ENCODE measurements at places on chromosomes 3 and 15.
A peak's percentile ranks its signal among the peaks of the same experiment; 100 is the strongest.

GRCh38 chr3:166270429-166270828 is 433.2 kb upstream of the BCHE start:
- DNase-seq, result no peak

DNA sequence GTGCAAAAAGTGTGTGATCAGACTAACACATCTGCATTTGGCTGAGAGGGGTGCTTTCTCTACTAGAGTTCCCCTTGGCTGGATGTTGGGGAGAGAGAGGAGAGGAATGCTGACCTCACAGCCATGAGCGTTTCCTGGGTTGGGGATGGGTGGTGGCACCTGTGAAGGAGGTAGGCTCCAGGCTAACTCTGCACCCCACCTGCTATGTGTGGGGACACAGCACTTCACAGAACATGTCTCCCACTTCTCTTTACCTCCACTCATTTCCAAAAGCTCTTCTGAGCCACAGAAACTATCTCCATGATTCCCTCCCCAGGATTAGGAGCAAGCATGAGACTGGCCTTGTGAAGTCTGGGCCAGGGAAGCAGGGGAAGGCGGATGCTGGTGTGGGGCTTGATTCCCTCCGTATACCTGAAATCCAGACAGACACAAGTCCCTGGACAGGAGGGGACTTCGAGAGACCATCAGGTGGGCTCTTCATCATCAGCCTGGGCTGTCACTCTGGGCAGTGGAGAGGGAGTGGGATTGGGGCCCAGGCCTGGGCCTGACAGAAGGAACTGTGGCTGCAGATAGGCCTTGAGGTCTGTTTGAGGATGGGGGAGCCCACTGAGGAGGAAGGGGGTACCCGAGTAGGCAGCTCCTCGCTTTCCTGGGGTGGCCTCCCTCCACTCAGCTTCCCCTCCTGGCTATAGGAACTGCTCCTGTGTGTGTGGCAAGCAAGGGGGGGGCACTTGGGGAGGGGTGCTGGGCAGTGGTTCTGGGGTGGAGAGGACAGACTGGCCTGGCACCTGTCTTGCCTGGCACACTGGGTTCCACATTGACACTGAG is 40.7 kb downstream of the FEM1B start:
- no peak for DNase-seq

GRCh38 chr3:178295292-178295912 is 240.8 kb upstream of the KCNMB2 start:
- no peak for DNase-seq

DNA sequence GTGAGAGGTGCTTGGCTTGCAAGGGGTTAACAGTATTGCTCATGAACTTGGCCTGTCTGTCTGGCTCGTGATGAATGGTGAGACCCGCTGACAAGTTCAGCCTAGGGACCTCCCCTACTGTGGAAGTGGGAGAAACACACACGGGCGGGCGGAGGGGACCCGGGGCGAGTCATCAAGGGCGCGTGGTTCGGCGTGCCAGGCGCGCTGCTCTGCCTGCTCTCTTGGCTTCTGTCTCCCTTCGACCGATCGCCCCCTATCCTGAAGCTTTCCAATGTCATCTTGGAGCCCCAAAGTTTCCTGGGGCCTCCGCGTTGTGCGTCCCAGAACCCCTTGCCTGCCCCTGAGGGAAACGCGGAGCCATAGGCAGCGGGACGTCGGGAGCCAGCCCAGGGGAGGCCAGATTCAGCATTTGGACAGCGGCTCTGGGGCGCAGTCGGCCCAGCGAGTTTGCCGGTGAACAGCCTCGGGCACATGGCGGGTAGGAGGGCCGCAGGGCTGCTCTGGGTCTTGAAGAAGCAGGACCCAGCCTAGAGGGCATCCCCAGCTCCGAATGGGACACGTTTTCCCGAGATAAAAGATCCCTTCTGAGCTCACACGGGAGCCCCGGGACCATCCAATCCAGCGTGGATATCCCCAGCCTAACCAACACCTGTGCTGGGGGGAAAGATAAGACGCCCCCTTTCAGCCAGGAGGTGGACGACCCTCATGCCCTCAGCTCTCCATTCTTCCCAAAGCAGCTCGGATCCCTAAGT is 27.0 kb upstream of the POLG start:
- DNase-seq, result peak; percentile 13

DNA sequence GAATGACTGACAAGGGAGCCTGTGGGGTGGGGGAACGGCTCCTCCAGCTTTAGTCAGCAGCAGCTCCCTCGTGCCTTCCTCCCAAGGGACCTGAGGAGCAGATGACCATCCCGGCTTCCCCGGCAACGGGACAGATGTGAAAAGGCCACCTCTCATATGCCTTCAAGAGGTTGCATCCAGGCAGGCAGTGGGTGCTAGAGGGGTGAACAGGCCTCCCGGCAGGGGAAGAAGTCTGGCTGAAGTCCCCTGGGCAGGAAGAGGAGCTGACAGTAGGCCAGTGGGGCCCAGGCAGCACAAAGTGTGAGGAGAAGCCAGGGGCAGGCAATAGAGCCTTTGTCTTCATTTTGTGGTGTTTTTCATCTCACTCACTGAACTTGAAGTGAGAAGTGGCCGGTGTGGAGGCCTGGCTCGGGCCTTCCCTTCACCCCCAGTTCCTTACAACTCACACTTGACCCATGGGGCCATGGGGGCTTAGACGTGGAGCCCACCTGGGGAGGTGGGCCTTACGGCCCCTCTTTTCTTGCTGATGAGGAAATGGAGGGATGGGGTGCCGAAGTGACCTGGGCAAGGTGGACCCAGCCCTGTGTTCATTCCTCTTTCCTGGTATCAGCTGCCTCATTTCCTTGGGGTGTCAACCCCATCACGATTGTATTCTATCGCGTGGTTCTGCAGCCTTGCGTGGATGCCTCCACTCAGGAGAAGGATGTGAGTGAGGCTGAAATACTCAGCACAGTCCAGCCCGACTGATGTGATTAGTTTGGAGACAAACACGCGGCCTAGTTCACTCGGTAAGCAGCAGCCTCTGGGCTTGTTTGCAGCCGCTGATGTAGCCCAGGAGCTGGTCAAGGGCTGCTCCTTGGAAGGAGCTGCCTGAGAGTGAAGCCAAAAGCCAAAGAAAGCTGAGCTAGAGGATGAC is 115.5 kb upstream of the ALDH1A3 start:
- DNase-seq, result no peak

DNA sequence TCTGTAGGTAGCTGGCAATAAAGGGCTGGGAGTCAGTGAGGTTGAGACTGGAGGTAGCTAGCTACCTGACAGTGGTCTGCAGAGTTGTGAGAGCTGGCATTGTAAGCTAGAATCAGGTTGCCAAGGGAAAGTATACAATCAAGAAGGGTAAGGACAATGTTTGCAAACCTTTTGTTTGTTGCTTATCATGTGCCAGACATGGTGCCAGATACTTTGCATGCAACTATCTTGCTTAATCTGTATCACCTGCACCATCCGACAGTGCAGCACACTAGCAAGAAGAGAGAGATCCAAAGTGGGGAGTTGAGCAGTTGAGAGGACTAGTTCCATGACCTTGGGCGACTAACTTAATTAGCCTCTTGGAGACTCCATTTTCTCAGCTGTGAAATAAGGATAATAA is 236.4 kb downstream of the PDCD6IP start:
- no peak for DNase-seq

DNA sequence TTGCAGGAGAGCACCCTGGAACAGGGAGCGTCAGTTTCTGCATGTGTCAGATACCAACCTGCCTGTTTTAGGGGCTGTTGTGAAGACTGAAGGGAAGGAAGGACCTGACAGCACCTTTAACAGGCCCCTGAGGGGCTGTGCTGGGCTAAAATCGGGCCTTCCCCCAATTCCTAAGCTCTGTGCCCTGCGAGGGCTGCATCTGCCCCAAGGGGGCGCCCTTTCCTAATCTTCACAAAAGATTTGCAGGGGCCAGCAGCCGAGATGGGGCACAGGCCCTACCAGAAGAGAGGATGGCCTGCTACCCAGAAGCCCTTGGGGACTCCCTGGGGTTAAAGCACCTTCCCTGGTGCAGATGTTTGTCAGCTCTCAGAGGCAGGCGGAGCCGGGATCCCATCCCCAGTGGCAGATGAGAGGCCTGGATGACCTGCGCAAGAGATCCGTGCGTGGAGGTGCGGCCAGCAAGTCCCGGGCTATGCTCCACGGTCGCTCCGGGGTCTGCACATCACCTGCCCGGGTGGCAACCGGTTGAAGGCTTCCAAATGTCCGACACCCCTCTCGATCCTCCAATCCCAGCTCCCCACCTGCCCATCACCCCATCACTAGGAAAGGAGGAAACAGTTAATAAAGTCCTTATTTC is 53.6 kb downstream of the RHCG start:
- peak; percentile 2 for DNase-seq

DNA sequence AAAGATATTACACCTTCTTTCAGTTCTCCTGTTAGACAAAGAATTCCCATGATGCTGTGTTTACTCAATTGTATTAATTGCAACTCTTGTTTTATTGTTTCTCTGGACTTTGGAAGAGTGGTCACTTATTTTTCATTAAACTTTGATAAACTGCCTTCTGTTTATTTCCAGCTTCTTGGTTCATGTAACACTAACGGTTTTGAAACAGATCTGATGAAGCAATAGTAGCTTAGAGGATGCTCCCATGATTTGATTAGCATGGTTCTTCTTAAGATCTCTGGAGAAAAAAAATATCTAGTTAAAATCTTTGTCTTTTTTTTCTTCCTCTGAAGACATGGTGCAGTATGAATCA is 90.1 kb downstream of the FNDC3B start:
- no peak for DNase-seq

DNA sequence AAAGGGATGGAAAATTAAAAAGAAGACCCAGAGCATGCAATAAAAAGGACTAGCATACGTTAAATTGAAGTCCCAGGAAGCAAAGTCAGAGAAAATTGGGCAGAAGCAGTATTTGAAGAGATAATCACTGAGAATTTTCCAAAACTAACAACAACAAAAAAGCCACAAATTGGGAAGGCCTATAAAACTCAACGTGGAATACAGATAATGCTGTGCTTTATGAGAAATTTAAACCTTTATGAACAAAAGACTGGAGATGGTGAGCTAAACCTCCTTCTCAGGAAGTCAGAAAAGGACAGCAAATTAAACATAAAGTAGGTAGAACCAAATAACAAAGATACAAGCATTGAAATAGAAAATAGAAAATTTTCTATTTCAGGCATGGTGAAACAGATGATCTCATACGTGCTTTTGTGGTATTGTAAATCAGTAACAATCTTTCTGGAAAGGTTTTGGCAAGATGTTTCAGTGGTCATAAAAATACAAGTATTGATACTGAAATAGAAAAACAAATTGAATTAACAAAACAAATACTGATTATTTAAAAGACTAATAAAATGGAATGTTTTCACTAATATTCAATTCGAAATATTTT is 55.6 kb downstream of the LYSMD4 start:
- no peak for DNase-seq

GRCh38 chr3:96331341-96331740 is 483.1 kb upstream of the EPHA6 start:
- no peak for DNase-seq

DNA sequence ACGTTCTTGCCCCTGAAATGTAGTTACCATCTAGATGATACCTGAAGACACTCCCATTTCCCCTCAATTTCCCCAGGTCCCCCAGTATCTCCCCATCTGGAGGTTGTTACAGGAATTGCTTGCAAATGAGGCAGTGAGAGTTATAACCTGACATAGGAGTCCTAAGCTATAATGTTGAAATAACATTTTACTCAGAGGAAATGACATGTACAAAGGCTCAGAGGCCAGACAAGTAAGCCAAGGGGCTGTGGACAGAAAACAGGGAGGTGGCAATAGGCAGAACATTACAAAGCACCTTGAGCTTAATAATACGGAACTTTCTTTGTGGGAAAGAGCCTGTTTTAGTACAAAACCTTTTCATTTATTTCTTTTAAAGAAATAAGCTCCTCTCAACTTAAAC is 171.9 kb downstream of the FRMD5 start:
- no peak for DNase-seq

- DNase-seq, result no peak
These were observed 50.6 kb downstream of the SERP1 start for GRCh38 chr3:150495563-150496168.

GRCh38 chr3:72678867-72679266 is 169.4 kb downstream of the SHQ1 start:
- DNase-seq, result no peak

- DNase-seq, result no peak
These were observed 136.3 kb downstream of the DIPK2A start for GRCh38 chr3:144107923-144108322.

DNA sequence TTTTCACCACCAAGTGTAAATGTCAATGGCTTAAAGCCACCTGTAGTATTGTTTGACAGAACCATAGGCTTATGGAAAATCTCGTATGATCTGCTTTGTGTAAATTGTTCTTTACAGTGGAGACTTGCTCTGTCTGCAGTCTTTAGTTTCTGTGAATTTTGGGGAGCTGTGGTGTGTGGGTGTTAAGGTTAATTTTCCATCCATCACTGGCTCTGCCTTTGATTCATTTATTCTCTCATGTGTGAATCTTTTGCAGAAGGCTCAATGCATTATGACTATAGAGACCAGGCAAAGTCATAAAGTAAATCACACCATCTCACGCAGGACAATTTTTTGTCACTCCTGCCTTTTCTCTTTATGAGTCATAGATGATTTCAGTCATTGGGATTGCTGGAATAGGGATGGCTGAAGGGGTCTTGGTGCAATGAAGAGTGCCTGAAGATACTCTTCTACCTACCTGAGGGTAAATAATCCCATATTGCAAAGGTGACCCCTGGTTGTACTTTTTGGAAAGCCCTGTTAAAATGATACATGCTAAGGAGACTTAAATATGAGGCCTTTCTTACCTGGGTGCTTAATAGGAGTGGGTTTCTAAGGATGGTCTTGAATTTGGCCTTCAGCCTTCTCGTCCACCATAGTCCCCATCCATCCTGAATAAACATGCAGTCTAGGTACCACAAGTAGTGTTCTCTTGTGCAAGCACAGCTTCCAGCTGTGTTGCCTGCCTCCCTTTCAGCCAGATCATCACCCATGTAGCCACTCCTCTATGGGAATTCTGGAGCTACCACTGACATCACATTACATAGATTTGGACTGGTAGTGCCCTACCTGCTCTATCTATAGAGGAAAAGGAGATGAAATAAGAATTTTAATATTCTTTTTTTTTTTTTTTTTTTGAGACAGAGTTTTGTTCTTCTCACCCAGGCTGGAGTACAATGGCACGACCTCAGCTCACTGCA is 14.3 kb downstream of the TGFBR2 start:
- no peak for DNase-seq

GRCh38 chr3:8562081-8562595 is 60.5 kb downstream of the LMCD1 start:
- DNase-seq, result no peak

- DNase-seq, result peak; percentile 46
These were observed 3.6 kb downstream of the BCL6 start for GRCh38 chr3:187741403-187742350.

DNA sequence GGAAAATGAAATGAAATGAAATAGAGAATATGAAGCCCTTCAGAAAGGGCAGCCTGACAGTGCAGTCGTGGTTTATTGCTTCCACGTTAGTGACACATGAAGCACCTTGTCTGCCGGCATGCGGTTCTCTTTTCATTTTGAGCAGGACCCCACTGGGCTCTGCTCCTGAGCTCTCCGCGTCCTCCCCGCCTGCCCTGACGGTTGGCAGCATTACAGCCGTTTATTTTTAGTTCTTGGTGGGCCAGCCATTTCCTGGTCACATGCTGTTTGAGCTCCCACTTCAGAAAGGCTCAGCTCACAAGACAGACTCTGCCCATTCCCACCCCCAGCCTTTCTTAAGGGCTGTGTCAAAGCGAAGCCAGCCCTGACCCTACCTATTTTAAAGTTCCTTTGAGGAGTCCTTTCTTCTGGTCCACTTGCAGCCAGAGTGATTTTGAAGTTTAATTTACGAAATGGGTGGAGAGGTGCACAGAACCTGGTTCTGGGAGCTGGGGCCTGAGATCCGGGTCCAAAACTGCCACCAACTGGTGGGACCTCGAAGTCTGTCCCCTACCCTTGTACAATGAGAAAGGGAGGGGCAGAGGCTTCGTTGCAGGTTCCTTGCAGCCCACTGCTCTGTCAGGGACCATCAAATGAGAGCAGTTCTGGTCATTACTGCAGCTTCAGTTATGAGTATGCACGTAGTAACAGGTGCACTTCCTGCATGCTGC is 60.1 kb downstream of the MGLL start:
- no peak for DNase-seq

Data from effector CD8-positive, alpha-beta T cell (primary cell).